ENCODE measurements at places on chromosomes 1 and 21.

- DNase-seq: no peak
These were observed 437.9 kb upstream of the PLXNA2 start for GRCh38 chr1:208681878-208682663.

DNA sequence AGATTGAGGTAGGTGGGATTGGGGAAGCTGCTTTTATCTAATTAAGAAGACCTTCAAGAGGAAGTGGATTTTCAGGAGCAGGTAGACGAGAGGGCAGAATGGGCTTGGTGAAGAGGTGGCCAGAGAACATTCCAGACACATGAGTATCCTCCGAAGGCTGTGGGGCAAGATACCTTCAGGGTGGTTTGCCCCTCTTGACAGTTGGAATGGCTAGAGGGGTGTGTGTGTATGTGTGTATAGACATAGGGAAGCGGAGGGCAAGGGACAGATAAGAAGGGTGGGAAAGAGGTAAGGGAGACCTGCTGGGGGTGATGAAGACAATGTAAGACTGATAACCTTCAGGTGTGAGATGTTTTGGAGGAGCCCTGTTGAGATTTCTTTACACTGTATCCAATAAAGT is 46.8 kb upstream of the TSPAN2 start:
- no peak for DNase-seq

DNA sequence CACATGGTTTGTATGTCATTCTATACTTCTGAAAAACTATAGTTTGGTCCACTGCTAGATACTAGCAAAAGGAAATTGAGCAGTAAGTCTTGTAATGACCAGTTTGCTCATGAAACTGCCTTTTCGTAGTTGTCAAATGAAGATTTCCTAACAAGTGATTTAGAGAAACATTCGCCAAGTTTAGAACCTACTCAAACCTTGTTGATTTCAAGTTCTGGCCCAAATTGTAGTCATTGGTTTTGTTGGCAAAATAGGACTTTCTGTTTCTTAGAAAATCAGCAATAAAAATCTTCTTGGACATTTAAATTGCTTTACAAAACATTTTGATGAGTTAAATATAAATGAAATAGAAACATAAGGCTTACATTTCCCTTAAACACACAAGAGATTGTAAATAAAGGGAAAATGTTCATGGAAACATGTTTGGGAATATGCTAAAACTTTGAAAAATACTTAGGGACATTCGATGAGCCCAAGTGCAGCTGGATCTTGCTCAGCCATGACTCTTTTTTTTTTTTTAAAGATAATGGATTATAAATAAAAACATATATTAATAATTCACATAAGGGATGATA is 178.5 kb upstream of the LYPLAL1 start:
- no peak for DNase-seq

DNA sequence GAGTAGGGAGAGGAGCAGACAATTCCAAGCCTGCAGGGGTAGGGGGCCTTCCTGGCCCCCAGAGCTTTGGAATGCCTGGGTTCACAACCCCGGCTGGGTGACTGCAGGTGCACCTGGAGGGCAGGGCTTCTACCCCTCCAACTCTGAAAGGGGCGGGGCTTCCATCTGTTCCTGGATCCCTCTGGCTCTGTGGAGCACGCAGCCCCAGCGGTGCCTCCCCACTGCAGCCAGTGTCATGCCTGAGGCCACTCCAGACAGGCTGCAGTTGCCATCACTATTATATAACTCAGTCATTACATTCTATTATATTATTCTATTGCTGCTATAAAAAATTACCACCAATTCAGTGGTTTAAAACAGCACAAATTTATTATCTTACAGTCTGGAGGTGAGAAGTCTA is 12.5 kb upstream of the FNBP1L start:
- no peak for DNase-seq

DNA sequence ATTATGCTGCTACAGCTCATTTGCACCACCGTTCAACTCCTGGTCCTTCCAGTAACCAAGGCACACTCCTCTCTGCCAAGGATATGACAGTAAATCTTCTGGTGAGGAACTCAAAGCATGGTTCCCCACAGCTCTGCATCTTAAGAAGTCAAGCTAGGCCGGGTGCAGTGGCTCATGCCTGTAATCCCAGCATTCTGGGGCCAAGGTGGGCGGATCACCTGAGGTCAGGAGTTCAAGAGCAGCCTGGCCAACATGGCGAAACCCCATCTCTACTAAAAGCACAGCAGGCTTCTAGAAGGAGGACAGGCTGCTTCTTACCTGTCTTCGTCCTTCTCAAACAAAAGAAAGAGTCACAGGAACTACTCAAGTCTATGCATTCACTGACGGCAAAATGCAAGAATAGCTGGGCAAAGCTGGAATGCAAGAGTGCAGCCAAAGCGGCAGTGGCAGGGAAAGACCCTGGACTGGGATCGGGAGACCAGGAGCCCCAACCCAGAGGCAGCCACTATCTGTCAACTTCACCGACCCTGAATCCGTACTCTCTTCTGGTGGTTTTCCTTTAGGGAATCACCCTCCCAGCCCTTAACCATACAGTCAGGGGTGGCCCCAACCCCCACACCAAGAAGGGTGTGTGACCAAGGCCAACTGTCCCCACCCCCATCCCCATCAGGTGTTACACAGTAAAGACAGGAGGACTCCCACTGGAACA is 75.5 kb downstream of the NPHP4 start:
- DNase-seq: no peak

GRCh38 chr1:40646315-40646714 is 19.2 kb downstream of the RIMS3 start:
- DNase-seq: no peak

Data from neural progenitor cell (in vitro differentiated cells).